ENCODE measurements at places on chromosomes 2 and 18.

- no peaks in the 10 kb centered on the region for H3K36me3 ChIP-seq
- no peak overlapping the region for H3K4me3 ChIP-seq
- no peaks in the 10 kb centered on the region for H3K27me3 ChIP-seq
- no peak overlapping the region for H3K27ac ChIP-seq
- DNase-seq = no peak
These were observed 374.8 kb downstream of the SLC4A3 start for GRCh38 chr2:220002251-220002650.

GRCh38 chr18:36283448-36283847 is 14.1 kb upstream of the FHOD3 start:
- H3K27me3 ChIP-seq = peaks cover 9% of the 10 kb centered on the region
- DNase-seq = no peak
- no peaks in the 10 kb centered on the region for H3K36me3 ChIP-seq

- peaks cover 32% of the 10 kb centered on the region for H3K4me1 ChIP-seq
- no peak for DNase-seq
- no peaks in the 10 kb centered on the region for H3K36me3 ChIP-seq
- no peak overlapping the region for H3K27ac ChIP-seq
- no peak overlapping the region for H3K4me3 ChIP-seq
These were observed 52.4 kb downstream of the STK39 start for GRCh38 chr2:168194784-168195522.

DNA sequence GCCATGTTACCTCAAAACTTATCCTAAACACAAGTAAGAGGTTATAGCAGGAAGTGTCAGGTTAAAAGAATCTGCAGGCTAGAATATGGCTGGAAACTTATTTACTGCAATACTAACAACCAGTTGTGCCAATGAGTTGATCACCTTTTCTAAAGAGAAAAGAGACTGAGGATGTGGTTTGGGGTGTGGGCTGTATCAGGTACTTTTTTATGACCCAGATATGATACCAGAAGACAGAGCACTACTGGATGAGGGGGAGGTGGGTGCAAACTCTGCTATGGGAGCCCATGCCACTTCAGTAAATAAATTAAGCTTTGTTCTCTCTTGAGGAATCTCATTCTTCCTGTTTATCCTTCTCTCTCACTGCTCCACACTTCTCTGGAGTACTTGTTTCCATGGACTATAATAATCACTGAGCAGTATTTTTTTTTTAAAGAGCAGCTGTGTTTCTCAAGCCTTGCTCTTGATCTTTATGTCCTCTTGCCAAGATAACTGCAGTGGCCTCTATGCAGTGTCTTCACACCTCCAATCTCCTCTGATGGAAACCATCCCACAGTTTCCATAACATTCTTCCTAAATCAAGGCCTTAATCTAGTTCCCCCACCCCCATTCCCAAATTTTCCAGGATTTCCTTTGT is 51.2 kb upstream of the NOSTRIN start:
- H3K4me1 ChIP-seq = peaks cover 16% of the 10 kb centered on the region
- H3K27me3 ChIP-seq = no peaks in the 10 kb centered on the region
- H3K27ac ChIP-seq = no peak overlapping the region
- no peak for DNase-seq

DNA sequence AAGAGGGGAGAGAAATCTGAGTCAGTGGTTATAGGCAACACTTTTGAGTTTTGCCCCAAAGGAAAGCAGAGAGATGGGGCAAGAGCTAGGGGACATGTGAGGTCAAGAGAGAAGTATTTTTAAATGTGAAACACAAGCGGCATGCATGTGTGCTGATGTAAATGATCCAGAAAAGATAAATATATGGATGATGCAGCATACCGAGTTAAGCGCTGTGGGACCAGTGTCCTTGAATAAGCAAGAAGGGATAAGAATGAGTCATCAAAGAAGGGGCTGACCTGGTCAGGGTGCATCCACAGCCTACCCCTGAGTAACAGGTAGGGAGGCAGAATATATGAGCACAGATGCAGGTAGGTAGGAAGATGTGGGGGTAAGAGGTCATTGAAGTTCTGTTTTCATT is 180.9 kb downstream of the TRABD2A start:
- 0 out of 2 replicates have a peak, but pooled peaks cover 4% of the 10 kb centered on the region for H3K36me3 ChIP-seq
- H3K4me3 ChIP-seq = no peak overlapping the region
- H3K4me1 ChIP-seq = peaks cover 2% of the 10 kb centered on the region
- DNase-seq = no peak

DNA sequence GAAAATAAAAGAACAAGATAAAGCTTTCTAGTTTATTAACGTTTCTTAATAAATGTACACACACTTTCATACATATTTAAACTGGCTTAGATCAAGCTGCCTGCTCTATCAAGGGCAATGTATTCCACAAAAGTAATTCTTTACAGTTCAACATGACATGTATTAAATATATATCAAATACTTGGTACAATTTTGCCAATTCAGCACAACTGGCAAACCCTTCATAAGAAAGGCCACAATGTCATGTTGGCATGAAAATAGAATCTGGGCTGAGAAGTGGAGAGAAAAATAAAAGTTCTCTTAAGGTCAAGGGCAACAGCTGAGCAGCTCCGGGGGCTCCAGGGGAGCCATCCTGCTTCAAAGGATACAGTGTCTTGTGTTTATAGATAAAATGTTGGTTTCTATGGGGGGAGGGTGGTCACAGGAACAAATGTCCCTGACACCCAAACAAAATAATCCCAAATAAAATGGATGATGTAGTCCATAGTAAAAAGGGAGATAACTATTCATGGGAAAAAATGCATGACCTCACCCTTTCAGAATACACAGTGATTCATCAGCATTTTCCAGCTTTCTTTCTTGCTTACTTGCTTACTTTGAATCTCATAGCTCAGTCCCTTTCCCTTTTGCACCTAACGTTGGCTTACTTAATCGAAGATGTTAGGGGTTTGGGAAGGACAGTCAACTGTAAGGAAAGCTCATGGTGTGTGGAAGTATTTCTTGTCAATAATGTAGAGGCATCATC is 494.9 kb downstream of the NYAP2 start:
- DNase-seq = no peak
- H3K4me3 ChIP-seq = no peak overlapping the region
- no peaks in the 10 kb centered on the region for H3K36me3 ChIP-seq
- H3K27ac ChIP-seq = no peak overlapping the region

DNA sequence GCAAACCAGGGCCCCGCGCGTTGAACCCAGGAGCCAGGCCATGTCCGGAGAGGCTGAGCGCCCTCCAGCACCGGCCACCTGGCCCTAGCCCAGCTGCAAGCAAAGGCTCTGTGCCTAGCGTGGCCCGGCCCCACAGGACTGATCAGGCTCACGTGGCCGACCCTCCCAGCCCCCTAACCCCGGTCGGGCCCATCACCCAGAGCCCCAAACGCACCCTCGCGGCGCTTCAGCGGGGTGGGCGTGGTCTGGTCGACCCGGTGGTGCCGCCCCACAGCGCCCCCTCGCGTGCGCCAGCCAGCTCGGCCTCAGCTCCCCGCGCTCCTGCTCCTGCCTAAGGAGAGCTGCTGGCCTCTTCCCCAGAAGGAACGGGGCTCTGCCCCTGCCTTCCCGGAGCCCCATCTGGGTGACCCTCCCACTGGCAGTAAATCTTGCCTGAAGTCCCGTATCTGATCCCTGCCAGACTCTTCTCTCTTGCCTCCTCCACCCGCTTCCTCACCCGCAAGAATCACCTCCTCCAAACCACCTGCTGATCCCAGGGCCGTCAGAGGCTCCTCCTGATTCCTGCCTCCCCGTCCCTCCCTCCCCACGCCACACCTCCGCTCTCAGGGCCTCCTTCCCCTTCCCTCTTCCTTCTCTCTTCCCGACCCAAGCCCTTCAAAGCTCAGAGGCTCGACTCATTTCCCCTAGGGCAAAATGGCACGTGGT is 12.3 kb upstream of the TEX51 start:
- DNase-seq = peak; percentile 88
- H3K36me3 ChIP-seq = no peaks in the 10 kb centered on the region
- H3K27ac ChIP-seq = no peak overlapping the region
- H3K4me3 ChIP-seq = peak overlapping the region; percentile 72
- H3K27me3 ChIP-seq = peaks cover 21% of the 10 kb centered on the region

DNA sequence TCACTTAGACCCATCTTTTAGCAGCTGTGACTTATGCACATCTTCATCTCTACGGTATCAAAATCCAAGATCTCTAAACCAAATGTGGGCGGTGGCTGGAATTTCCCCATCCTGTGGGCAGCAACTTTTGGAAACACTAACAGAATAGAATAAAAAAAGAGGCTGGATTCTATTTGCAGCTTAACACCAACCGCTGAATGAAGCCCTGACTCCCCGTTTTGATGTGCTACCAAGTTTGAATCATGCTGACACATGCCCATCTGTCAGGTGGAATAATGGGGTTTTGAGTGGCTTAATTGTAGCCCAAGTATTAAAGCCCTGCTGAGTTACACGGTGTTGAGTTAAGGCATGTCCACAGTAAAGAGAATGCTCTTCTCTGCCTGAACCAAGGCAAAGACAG is 165.2 kb downstream of the MTCL1 start:
- H3K27ac ChIP-seq = no peak overlapping the region
- no peak for DNase-seq
- H3K4me1 ChIP-seq = 0 out of 2 replicates have a peak, but pooled peaks cover 2% of the 10 kb centered on the region
- H3K36me3 ChIP-seq = no peaks in the 10 kb centered on the region

GRCh38 chr18:9756271-9756932 is 48.3 kb downstream of the RAB31 start:
- no peak overlapping the region for H3K27ac ChIP-seq
- H3K27me3 ChIP-seq = no peaks in the 10 kb centered on the region

DNA sequence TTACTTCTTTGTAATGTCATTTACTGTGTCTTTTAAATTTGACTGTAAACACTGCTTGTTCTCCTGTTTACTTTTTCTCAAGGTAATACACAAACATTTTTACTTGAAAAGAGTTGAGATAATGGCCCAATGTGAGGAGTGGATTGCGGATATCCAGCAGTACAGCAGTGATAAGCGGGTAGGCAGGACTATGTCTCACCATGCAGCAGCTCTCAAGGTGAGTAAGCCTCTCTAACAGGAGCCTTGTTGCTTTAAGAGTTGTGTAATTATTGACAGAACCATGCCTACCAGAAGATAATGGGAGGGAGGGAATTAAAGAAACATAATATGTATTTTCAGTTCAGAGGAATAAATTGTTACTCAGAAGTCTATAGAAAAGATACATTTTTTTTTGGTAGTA is 16.5 kb upstream of the TTC27 start:
- H3K27me3 ChIP-seq = no peaks in the 10 kb centered on the region
- no peak overlapping the region for H3K27ac ChIP-seq
- no peaks in the 10 kb centered on the region for H3K4me1 ChIP-seq
- DNase-seq = no peak
- H3K36me3 ChIP-seq = peaks cover 25% of the 10 kb centered on the region

GRCh38 chr2:75405000-75405399 is 155.7 kb downstream of the EVA1A start:
- H3K36me3 ChIP-seq = peaks cover 2% of the 10 kb centered on the region
- peaks cover 37% of the 10 kb centered on the region for H3K4me1 ChIP-seq
- DNase-seq = no peak
- no peaks in the 10 kb centered on the region for H3K27me3 ChIP-seq

DNA sequence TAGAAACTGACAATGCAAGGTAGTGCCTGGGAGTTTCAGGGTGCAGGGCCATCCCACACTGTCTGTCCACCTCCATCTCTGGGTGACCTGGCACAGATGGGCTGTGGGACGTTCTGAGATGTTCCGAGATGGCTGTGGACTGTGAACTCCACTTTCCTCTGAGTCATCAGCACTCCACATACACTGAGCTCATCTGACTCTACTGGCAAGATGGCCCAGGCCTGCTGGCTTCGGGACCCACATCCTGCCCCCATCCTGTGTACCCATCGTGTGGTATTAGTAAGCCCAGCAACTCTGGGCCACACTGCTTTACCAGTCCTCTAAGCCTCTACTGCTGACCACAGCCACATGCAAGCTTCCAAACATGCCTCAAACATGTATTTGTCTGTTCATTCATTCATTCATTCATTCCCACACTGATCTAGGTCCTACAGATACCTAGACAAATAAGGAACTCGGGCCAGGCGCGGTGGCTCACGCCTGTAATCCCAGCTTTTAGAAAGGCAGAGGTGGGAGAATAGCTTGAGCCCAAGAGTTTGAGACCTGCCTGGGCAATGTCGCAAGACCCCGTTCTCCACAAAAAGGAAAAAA is 124.8 kb upstream of the CXCR4 start:
- DNase-seq = no peak
- H3K27ac ChIP-seq = no peak overlapping the region
- peaks cover 16% of the 10 kb centered on the region for H3K4me1 ChIP-seq
- no peak overlapping the region for H3K4me3 ChIP-seq

DNA sequence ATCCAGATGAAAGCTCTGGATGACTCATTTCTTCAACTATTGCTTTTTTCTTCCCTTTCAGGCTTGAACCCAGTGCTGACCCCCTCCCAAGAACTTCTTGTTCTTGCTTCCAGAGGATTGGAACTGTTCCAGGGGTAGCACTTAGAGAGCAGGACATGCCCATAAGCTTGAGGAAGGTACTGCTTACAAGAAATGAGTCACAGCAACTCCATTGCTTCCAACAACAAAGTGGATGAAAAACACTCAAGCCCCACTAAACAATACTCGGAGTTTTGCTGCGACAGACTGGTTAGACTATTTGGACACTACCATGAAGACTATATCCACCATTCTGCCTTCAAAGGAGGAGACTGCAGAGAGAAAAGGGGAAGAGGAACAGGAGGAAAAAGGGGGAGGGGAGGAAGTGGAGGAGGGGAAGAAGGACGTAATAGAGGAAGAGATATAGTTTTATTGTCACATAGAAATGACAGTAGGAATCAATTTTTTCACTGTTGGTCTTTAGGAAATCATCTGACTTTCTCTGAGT is 1.6 kb upstream of the EPC2 start:
- H3K36me3 ChIP-seq = no peaks in the 10 kb centered on the region
- H3K27me3 ChIP-seq = no peaks in the 10 kb centered on the region
- no peak for DNase-seq
- no peak overlapping the region for H3K27ac ChIP-seq
- H3K4me3 ChIP-seq = peak overlapping the region; percentile 92

- no peak overlapping the region for H3K4me3 ChIP-seq
- H3K36me3 ChIP-seq = no peaks in the 10 kb centered on the region
- no peak overlapping the region for H3K27ac ChIP-seq
- H3K27me3 ChIP-seq = no peaks in the 10 kb centered on the region
These were observed 806.4 kb upstream of the POU3F3 start for GRCh38 chr2:104047516-104047915.

DNA sequence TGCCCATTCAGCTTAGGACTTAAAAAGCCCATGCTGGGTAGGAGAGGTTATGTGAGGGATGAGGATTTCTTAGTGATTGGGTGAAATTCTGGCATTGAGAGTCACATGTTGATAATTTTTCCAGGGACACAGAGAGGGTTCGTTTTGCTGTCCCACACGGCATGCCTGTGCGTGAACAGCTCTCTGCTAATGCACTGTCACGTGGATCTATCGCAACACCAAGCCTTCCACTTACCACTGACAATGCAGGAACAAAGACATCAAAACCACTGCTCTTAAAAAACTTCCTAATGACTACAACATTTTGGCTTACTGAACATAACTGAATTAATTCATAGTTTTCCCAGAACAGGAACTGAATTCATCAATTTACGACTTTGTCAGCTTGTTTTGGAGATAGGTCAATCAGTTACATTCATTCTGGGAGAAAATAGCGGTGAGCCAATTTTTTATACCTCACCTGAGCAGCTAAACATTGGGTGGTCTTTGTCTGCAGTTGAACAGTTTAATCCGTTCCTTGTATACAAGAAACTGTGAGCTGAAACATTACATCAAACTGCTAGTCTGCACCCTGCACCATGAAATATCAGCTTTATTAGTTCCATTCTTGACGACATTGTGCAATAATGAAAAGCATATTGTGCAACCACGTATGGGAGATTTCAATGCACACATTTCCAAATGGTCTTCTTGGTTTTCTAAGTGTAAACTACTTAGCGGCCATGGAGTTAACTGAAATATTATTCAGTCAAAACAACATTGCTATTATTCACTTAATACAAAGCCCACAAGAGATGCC is 127.1 kb downstream of the LPIN1 start:
- no peak for DNase-seq
- peaks cover 25% of the 10 kb centered on the region for H3K4me1 ChIP-seq
- no peaks in the 10 kb centered on the region for H3K27me3 ChIP-seq
- no peak overlapping the region for H3K4me3 ChIP-seq
- no peaks in the 10 kb centered on the region for H3K36me3 ChIP-seq
- no peak overlapping the region for H3K27ac ChIP-seq
